Stimulated activated CD8-positive, alpha-beta memory T cell treated with anti-CD3 and anti-CD28 coated beads, Interleukin-4, amount 100 ng/mL, for 4 hours (primary cell): ENCODE measurements at places on chromosomes 13 and 19.

DNA sequence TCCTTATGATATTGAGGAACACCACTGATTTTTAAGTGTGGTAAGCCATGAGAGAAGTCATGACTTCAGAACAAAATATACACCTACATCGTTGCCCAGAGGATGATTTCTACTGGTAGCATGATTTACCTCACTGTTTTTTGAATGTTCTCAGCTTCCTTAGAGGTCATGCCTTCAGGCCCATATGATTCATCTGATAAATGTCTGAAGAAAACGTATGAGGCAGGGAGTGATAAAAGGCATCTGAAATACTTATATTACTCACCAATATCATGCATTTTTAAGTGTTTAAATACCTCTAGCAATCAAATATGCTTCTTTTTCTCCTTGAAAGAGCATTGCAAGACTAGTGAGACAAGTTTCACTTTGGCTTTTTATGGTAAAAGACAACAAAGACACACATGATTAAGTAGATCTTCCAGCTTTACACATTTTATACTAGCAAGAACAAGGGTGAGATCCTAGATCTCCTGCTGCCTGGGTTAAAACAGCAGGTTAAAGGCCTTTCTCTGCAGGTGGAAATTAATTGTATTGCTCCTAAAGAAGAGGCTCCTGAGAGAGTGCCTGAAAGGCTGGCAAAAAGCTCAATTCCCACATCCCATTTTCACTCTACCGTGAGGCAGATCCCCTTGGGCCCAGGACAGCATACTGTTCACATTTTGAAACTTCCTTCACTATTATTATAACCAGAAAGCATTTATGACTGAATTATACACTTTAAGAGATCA is 432.4 kb downstream of the SLITRK1 start:
- no peak for DNase-seq

GRCh38 chr19:52637718-52638585 is at the start of gene ZNF83:
Gene ZNF83, minus strand, starts transcription at chr19:52638355.
- DNase-seq, result peak; percentile 89

DNA sequence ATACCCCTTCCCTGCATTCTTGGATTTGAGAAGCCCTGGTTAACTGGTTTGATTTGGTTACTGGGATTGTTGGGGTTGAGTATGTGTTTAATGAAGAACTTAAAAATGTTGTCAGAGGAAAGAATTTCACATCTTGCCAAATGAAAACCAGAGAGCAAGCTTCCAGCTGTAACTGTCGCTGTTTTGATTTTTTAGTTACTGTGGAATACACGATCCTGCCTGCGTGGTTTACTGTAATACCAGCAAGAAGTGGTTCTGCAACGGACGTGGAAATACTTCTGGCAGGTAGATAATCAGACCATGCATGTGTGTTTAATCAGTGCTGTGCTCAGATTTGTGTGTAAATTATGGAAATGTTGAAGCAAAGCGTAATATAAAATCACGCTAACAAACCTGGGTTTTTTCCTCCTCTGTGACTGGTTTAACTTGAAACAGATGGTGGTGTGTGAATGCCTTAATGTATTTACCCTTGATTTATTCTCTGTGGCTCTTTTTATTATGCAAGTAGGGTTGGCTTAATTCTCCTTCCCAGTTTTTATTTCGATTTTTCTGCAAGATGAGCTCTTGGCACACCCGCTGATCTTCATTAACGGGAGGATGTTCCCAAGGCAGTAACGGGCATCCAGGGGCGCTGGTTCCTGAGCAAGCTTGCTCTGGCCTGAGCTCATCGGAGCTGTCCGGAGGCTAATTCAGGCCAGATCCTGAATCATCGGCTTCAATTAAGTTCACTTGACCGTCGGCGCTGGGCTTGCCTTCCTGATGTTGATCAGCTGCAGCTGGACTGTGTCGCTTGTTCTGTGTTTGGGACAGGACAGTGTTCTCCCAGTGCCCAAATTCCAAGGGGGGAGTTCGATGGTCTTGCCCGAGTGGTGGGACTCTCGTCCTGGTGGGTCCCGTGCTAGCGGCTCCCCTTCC is 16.0 kb downstream of the UPF1 start:
- no peak for DNase-seq

DNA sequence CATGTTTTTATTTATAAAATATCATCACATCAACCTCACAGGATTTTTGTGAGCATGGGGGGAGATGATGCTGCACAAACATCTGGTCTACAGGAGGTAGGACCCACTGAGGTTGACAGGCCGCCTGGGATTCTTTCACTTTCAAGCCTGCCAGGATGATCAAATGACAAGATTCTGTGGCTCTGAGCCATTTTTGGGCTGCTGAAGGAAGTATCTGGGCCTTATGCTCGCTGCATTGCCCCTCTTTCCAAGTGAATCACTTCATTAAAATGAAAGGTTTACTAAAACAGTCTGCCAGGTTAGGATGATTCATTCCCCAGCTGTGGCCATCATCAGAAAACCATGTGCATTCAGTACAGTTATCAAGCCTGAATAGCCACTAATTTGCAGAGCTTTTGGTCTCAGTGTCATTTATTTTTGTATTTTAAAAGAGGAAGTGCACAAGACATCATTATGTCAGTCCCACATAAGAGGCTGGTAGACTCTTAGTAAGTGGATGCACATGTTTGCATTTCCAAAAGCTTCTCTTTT is 34.4 kb downstream of the STARD13 start:
- DNase-seq, result no peak

- no peak for DNase-seq
These were observed 361.5 kb downstream of the RFC3 start for GRCh38 chr13:34179481-34179880.

- no peak for DNase-seq
These were observed 32.4 kb downstream of the ZNF787 start for GRCh38 chr19:56088497-56089215.

DNA sequence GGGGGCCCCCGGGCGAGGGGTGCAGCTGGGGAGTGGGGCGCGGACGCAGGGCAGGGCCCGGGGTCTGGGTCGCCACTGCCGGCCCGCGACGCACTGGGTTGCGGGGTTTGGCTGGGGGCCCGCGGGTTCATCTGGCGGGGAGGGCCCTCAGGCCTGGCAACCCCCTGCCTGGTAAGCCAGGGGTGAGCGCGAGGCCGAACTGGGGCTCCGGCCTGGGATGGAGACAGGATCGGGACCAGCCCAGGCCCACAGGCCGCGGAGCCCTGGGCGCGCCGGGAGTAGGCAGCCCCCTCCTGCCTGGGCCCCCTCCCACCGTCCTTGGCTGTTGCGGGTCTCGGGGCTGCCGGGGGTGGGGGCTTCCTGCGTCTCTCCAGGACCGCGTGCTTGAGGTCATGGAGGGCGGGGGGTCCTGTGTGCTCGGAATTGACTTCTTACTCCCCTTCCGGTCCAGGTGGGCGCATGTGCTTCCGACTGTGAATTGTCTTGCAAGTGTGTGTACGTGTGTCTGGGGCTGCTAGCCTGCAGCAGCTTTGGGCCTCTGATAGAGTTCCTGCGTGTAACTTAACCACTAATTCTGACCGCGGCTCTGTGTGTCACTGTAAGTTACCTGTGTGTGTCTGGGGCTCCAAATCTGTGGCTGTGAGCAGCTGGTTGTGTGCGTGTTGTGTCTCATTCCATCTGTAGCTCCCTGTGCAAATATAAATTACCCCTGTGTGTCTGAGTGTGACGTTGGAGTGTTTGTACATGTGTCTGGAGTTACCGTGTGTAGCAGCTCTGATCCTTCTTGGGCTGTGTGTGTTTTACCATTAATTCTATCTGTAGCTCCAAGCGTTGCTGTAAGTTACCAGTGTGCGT is 751 bp downstream of the GRAMD1A start:
- DNase-seq, result peak; percentile 29
